ENCODE measurements at places on chromosomes 1 and 21.

- no peak for DNase-seq
These were observed 11.8 kb upstream of the RASSF5 start for GRCh38 chr1:206495493-206496046.

DNA sequence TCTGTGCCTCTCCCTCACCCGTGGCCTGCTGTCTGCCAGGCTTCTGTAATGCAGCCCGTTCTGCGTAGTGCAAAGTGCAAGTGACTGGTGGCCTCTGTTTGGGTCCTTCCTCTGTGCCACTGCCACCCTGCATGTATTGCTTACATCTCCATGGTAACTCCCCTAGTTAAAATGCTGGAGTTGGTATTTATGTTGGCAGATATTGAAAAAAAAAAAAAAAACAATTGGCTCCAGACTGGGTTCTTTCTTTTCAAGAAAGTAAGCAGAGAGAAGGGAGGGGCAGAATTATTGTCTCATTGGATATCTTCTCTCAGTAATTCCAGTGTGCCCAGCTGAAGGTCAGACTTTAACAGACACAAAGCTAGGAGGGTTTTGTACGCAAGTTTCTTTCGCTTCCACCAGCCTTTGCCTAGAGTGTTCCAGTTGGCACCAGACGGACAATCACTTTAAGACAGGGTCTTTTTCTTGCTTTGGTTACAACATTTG, 242.3 kb downstream of the PBX1 start:
- no peak for DNase-seq

GRCh38 chr1:78501203-78501602, 10.4 kb downstream of the PTGFR start:
- no peak for DNase-seq

DNA sequence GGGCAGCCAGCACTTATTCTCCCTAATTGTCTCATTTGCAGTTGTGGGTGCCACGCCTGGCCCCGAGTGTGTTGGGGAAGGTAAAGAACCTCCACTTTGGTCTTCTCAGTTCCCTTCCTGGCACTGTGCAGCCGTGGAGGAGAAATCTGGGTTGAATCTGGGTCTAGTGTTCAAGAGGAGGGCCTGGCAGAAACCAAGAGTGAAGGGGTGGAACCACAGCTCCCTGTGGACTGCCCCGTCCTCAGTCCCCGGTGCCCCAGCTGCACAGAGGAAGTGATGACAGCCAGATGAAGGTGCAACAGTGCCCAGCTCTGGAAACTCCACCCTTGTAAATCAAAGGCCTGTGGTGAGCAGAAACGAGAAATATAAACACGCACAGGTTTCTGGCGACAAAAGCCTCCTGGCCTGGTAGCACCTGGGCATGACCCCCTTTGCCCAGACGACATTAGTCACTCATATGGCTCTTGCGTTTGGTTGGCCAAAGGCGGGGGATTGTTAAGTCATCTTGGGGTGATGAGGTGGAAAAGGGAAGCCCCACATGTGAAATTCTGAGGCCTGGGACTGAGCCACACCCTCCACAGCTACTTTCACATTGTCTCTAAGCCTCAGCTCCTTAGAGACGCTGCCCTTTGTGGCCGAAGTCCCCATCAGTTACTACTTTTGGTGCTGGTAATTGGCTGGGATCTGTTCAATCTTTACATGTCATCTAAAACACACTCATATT, 4.2 kb upstream of the ECE1 start:
- DNase-seq: no peak

GRCh38 chr1:33828654-33829053, 35.2 kb upstream of the HMGB4 start:
- DNase-seq: no peak

- DNase-seq: no peak
These were observed 1.8 kb downstream of the ESPN start for GRCh38 chr1:6426277-6426971.

DNA sequence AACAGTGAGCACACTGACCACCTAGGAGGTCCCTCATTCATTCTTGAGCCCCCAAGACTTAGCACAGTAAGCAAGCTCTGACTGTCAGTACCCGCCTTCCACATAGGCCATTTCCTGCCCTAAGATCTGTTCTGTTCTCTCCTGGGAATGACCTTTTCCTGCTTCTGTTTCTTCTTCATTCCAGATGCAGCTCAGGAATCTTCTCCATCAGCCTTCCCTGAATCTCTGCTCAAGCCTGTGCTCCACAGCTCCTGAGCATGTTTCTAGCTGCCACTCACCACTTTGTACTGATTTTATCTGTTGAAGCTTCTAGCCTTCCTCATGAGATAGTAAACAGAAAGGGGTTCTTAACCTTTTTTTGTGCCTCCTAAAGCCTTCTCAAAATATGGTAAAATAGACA, 56.6 kb downstream of the ZNF281 start:
- DNase-seq: no peak

DNA sequence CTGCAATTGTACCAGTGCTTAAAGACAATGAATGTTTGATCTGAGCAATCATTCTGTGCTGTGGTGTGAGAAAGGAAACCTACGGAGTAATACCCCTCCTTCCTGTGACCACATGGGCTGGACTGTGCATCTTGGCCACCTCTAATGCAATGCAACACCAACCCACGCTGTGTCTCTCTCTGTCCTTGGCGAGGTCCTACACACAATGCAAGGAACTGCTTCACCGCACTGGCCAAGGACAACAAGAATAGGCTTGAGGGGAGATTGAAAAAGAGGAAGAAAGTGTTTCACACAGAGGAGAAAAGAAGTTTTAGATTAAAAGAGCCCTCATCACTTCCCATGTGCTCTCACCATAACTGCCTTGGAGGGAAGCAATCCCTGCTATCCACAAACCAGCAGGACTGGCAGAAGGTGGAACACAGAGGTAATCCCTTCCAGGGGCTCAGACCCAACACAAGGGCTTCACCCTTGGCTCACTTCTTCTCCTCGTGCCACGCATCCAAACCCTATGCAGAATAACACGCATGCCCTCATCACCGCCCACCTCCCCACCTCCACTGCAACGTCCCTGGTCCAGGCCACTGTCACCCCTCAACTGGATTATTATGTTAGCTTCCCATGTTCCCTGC, 112.5 kb upstream of the ERG start:
- DNase-seq: no peak

- DNase-seq: no peak
These were observed 829 bp upstream of the HES2 start for GRCh38 chr1:6420454-6421042.

DNA sequence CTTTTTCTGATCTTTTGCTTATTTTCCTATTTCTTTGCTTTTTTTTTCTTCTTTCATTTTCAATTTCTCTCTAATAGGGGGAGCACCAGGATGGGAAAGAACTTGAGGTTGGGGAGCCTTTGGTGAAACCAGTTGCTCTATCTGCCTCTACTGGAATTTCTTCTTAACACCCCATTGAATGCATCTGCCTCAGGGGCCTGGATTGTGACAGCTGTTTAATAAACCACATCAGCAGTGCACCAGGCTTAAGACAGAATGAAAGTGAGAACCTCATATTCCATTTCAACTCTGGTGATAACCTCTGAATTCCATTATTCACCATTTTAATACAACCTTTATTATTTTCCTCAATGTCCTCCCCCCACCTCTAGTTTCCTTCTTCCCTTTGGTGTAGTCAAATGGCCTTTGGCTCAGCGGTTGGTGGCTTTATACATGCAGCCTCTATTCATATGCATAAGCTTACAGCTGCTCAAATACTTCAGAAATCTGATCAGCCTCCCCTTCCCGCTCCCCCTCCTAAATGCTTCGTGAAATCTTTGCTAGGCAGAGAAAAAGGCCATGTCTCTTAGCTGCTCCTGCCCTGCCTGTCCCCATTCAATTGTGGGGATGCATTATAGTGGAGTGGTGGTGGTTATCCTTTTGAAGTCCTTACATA, 537.3 kb upstream of the PLXNA2 start:
- DNase-seq: no peak

All from right renal pelvis (tissue), 4 donors.